H7 (cell line): ENCODE measurements at places on chromosomes 5 and 9.
A peak's percentile ranks its signal among the peaks of the same experiment; 100 is the strongest.

DNA sequence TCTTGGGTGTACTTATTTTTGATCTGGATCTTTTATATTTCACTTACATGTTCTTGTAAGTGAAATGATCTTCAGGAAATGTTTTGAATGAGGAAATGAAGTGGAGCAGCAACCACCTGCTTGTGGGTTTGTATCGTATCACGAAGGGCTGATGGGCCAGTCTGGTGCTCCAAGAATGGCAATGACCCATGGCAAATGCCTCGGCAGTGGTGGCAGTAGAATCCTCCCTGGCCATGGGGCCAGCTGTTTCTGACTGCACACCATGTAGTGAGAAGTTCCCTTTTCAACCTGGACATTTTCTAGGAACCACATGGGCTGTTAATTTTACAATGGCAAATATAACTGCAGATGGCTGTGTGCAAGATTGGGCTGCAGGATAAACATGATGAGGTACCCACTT lies 29.9 kb downstream of the MAT2B start:
- DNase-seq: no peak

- no peak for DNase-seq
Observed at GRCh38 chr9:801399-802071, 40.0 kb upstream of the DMRT1 start.

DNA sequence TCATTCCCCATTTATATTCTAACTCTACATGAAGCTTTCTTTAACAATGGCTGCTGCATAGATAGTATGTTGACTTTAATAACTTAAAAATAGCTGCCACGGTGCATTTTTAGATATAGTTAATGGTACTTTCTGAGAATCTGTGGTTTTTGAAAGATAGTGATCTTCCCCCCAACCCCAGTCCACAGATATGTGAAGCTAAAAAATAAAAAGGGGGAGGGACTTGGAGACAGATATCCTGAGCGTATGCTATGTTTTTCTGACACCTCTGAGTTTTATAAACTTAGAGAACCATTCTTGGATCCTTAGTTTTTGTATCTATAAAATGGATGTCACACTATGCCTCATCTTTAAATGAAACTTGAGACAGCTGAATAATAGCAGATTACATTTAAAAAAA lies 120.5 kb downstream of the SNX18 start:
- no peak for DNase-seq

DNA sequence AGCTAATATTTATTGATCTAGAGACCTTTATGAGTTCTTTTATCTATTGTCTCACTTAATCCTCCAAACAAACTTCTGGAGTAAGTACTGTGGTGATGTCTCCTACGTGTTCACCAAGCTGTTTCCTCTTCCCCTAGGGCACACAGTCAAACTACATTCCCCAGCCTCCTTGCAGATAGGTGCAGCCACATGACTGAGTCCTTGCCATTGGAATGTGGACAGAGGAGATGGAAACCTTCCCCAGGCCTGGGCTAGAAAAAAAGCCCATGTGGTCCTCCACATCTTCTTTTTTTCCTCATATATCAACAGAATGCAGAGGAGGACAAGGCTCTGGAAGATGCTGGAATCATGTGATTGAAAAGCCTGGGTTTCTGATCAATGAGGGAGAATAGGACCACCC lies 88.0 kb downstream of the ANKRD55 start:
- DNase-seq: no peak

- peak; percentile 36 for DNase-seq
Observed at GRCh38 chr5:52799358-52799982, 11.8 kb downstream of the ITGA1 start.

- no peak for DNase-seq
Observed at GRCh38 chr9:8637626-8638025, 838.0 kb upstream of the DMAC1 start.
